Activated naive CD4-positive, alpha-beta T cell treated with Interleukin-2 at 50 U/mL for 16 hours (primary cell): ENCODE measurements at places on chromosomes 13 and 19.

DNA sequence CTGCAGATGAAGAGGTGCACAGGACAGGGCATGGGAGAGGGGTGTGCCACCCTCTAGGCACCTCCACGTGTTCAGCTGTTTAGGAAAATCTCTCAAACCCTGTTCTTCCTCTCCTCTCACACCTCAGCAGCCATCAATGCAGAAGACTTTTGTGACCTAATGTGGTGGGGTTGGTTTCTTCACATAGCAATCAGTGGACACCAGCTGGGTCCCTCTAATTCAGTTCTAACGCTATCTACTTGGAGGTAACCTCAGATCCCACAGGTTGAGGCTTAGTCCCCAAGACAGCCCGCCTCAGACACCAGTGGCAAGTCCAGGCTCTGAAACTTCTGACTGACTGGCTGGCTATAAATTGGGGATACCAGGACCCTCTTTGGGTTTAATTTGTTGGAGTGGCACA lies 69.9 kb upstream of the ANKRD10 start:
- no peak for DNase-seq

DNA sequence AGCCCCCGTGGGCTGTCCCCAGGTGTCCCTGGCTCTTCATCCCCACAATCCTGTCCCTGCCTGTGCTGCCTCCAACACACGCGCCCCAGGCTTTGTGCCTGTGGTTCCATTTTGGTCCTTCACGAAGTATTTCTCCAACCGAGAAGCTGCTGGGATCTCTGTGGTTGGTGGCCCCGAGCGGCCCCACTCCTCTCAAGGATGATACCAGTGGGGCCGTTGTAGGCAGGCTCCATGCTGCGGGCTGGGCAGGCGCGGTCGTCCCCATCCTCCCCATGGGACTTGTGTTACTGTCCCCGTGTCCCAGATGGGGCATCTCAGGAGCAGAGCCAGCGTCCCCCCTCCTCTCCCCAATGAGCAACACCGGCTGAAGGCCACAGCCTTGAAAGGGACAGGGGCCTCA lies 3.7 kb upstream of the ZNF554 start:
- no peak for DNase-seq

GRCh38 chr13:24727731-24728601 lies 36.0 kb upstream of the RNF17 start:
- DNase-seq, result peak; percentile 65

GRCh38 chr13:94327318-94327717 lies 152.2 kb downstream of the DCT start:
- DNase-seq, result no peak
